Stimulated activated CD4-positive, alpha-beta T cell treated with anti-CD3 and anti-CD28 coated beads, TNF-alpha, amount 100 ng/mL, for 4 hours (primary cell): ENCODE measurements at places on chromosomes 6 and 20.

GRCh38 chr6:65524232-65524631 lies 182.8 kb downstream of the EYS start:
- DNase-seq: no peak

DNA sequence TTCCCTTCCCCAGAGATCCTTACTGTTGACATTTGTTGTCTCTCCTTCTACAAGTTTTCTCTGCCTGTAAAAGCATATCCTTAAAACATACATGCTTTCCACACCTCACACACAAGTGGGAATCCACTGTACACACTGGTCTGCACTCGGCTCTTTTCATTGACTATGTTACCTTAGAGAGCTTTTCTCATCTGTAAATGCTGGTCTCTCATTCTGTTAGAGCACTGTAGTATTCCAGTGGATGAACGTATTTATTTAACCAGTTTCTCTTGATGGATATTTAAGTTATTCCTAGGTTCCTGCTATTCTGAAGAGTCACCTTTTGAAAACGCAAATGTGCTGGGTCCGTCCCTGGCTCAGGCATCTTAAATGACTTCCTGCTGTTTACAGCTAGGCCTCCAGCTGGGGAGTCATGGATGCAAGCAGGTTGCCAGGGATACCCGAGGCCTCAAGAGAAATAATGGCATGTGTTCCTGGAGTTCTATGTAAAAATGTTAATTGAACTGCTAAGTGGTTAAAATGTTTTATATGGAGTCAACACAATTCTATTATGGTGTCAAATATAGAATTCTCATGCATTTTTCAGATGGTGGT lies 61.1 kb upstream of the TGM3 start:
- no peak for DNase-seq

DNA sequence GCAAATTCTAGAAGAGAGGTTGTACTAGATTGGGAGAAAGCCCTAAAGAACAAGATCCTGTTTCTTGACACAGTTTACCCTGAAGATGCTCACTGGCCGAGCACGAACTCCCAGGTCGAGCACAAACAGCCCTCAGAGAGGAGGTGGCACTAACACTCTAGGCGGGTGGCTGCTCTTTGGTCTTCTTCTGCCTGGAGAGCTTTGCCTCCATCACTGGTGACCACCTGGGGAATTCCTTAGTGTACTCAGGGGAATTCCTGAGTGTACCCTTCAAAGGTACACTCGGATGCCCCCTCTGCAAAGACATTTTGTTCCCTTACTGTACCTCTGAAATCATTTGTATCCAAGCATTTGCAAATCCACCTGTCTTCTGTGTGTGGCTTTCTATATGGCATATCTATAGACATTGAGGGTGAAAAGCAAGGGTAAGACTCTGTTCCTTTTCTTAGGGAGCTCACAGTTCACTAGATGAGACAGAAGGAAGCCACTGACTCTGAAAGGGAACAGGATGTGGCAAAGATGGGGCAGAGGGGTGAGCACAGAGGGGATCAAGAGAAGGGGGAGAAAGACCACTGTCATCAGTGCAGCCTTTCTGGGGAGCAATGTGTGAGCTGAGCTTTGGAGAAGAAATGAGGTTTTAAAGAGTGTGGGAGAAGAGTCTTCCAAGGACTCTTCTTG lies 169.8 kb upstream of the PROKR2 start:
- DNase-seq: no peak

GRCh38 chr20:9235518-9235917 lies 166.6 kb downstream of the PLCB4 start:
- DNase-seq: no peak

DNA sequence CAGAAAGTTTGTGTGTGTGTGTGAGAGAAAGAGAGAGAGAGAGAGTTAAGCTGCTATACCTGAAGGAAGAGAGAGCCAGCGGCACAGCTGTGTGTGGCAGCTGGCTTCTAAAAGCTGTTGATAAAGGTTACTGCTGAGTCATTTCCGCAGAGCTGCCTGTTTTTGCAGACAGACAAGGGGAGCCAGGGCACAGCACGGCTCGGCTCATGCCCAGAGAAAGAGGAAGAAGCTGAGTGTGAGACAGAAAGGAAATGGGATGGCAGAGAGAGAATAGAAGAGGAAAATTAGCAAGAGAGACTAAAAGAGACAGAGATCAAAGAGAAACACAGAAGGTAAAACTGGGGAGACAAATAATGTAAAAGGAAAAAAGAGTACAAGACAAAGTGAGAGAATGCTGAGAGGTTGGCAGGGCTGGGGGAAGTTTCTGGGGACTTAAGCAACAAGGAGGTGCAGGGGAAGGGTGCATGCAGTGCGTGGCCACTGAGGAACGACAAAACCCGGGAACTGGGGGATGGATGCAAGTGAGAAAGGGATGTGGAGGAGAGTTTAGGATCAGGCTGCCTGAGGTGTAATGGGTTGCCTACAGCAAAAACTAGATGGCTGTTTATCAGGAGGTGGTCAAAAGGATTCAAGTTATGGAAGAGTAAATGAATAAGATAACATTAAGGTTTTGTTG lies 22.7 kb downstream of the HLA-A start:
- no peak for DNase-seq
